Activated naive CD8-positive, alpha-beta T cell treated with anti-CD3 and anti-CD28 coated beads, Interleukin-2, amount 50 U/mL, for 24 hours (primary cell): ENCODE measurements at places on chromosomes 16 and 17.

GRCh38 chr16:30379158-30379783, 3.1 kb downstream of the SEPTIN1 start:
- DNase-seq: no peak

- DNase-seq: peak; percentile 41
These were observed 1.4 kb downstream of the TRAF4 start for GRCh38 chr17:28744972-28745785.

DNA sequence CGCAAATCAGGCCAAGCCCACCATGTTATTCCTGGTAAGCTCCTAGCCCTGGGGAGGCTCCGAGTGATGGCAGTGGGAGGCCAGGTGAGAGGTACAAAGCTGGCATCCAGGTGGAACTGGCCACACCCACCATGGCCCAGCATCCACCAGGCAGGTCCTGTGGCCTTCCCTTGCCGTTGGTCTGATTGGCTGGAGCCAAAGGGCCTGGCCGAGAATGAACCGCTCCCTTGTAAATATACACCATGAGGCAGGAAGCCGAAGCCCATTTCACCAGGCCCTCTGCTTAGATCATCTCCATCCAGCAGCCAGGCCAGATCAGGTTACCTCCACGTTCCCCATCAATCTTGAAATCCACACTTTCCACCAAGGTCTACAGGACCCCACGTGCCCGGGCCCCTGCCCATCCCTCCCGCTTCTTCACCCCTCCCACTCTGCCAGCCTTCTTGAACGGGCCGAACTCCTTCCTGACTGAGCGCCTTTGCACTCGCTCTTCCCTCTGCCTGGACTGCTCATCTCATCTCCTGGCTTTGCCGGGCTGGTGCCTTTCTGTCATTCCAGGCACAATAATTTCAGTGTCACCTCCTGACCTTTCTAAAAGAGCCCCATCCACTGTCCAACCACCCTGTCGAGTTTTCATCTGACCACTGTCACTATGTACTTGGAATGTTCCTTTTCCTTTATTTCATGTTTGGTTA, 5.8 kb downstream of the SOCS1 start:
- no peak for DNase-seq

DNA sequence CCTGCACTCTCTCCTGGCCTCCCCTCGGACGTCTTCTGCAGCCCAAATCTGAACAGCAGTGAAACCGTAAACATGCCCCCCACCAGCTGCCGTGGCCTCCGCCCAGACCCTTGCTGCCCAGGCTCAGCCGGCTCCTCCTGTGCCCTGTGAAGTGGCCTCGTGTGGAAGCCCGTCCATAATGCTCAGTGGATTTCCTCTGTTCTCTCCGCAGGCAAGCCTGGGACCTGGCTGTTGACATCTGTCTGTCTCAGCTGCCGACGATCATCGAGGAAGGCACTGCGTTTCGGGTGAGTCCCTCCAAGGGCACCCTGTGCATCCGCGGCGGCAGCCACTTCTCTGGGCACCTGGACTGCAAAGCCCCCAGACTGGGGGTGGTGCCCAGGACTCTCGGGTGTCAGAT, 153.9 kb upstream of the CHMP6 start:
- DNase-seq: no peak

- no peak for DNase-seq
These were observed 1.4 kb upstream of the CYB561 start for GRCh38 chr17:63447471-63448009.

GRCh38 chr17:13374203-13375143, 227.3 kb downstream of the HS3ST3A1 start:
- no peak for DNase-seq

DNA sequence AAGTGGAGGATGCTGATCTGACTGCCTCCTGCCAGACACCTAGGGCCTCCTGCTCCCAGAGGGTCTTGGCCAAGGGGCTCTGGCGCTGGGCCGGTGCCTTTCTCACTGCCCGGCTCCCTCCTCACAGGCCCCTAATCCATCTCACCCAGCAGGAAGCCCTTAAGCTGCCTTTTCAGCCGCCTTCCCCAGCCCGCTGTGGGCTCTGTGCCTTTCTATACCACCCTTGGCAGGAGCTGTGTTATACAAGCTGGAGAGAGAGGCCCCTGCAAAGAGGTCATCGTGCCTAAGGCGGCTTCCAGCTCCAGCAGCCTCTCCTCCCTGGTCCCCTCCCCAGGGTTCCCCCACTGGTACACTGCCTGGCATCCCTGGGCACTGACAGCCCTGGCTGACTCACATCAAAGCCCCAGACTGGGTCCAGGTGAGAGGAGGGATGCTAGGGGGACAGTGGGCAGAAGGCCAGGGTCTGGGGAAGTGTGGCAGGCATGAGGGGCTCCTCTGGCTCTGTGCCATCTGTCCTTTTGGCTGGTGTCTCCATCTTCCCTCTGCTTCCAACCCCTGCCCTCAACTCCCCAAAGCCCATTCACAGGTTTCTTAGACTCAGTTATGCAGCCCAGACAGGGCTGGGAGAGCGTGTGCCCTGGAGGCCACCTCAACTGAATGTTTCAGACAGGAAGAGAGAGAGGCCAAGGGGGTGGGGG, 15.3 kb upstream of the FZD2 start:
- no peak for DNase-seq

- DNase-seq: no peak
These were observed 26.8 kb downstream of the DCUN1D3 start for GRCh38 chr16:20873331-20873730.

- DNase-seq: no peak
These were observed 21.4 kb downstream of the CD300LG start for GRCh38 chr17:43868226-43868994.

DNA sequence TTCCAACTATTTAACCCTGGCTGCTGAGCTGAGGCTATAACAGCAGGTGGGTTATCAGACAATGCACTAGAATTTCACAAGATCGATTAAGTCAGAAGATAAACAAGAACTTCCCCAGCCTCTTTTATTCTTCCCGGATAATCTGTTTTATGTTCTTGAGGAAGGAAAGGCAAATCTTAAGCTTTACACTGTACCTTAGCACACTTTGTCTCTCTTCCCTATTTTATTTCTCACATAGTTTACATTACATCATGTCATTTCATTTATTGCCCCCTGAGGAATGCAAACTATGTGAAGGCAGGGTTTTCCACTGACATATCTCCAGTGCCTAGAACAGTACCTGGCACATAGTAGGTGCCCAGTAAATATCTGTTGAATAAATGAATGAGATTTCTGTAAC, 139.6 kb downstream of the SKAP1 start:
- DNase-seq: no peak

GRCh38 chr16:89829630-89830437, 1.6 kb downstream of the SPIRE2 start:
- no peak for DNase-seq

DNA sequence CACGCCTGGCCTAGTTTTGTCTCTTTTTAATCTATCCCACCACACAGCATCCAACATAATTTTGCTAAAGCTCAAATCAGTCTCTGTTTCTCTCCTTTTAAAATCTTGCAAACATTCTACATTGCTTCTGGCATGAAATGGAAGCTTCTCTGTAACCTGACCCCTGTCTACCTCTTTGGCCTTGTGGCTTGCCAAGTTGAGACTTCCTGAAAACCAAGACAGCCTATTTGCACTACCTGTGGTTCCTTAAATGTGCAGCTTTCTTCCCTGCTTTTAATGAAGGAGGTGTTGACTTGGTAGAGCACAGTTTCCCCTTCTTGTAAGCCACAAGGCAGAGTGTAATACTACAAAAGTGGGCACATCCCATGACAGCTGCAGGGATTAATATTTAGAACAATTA, 6.0 kb upstream of the CCL3 start:
- DNase-seq: no peak

DNA sequence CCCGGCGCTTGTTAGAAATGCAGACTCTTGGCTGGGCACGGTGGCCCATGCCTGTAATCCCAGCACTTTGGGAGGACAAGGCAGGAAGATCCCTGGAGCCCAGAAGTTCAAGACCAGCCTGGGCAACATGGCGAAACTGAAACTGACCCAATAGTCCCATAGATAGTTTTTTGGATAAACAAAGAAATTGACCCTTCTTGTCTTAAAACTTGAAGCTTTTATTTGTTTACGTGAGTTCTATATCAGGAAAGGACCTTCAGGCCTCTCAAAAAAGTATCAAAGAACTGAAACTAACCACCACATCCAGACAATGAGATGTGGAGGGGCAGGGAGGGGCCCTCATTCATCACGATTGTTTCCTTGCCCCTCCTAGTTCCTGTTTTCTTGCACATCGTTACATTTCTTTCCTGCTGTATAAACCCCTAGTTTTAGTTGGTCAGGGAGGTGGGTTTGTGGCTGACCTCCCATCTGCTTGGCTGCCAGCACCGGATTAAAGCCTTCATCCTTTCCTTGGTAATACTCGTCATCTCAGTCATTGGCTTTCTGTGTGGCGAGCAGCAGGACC, 29.9 kb upstream of the PRM1 start:
- DNase-seq: peak; percentile 26

- no peak for DNase-seq
These were observed 492.2 kb downstream of the CDH11 start for GRCh38 chr16:64629622-64630021.

- DNase-seq: no peak
These were observed 15.2 kb upstream of the BHLHA9 start for GRCh38 chr17:1255041-1255440.

GRCh38 chr17:8362651-8363332, 13.7 kb downstream of the KRABD2 start:
- no peak for DNase-seq

DNA sequence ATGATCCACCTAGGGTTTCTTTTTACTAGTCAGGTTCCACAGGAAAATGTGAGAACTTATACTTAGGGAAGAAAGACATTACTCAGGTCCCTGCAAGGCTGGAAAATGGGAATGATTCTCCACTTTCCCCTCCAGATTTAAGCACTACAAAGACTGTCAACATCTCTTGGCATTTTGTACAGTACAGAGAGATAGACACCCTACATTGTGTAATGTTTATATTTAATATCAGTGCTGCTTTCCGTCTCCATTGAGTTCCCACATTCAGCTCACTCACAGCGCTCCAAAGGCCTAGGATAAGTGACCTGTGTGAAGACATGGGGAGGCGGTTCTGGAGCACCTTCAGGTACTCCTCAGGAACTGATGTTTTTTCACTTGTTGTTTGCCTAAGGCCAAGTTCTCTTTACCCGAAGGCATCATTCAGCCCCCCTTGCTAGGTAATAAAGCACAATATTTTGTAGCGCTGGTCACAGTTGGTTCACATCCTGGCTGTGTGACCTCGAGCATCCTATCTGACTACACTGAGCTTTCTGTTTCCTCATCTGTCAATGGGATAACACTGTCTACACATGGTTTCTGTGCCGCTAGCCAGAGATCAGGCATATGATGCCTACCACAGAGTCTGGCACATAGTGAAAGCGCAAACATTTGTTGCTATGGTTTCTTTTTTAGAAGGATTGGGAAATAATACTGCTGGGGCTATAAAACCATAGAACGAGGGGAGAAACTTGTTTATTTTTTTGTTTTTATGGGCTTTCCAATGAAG, 226.6 kb downstream of the ZFHX3 start:
- no peak for DNase-seq

DNA sequence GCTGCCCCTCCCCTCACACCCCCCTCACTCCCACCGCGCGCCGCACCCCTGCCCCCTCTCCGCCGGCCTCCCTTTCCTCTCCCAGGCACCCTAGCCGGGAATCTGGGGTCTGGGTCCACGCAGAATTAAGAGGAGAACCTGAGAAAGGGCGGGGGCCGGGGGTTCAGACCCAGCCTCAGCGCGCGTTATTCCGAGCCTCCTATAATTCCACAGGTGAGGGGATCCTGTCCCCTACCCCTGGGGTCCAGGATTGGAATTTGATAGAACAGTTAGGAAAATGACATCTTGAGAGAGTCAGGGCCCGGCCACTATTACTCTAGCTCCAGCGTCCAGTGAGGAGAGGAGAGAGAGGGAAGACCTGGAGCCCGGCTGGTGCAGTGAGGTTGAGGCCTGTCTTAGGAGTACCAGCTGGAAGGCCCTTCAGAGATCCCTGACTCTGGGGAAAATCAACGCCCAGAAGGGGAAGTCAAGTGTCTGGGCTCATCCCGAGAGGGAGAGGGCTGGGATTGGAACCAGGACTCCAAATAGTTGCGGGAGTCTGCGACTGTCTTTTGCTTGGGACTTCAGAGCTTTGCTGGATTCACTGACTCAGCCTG, 17.3 kb downstream of the GRB7 start:
- DNase-seq: no peak

- no peak for DNase-seq
These were observed 21.2 kb downstream of the ZPBP2 start for GRCh38 chr17:39889200-39889599.

GRCh38 chr17:66892246-66892645, 57.3 kb downstream of the CACNG5 start:
- DNase-seq: no peak

DNA sequence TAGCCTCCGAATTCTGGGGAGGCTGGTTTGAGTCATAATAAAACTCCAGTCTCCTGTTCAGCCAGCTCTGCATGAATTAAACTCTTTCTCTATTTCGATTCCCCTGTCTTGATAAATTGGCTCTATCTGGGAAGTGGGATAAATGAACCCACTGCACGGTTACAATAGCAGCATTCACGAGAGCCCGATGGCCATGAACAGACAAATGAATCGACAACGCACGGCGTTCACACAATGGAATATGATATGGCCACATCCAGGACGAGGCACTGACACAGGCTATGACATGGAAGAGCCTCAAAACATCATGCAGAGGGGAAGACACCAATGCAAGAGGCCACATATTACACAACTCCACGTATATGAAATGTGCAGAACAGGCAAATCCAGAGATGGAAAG, 5.6 kb upstream of the CARD14 start:
- DNase-seq: no peak

- no peak for DNase-seq
These were observed 60.2 kb downstream of the HAPSTR1 start for GRCh38 chr16:9151597-9151996.

DNA sequence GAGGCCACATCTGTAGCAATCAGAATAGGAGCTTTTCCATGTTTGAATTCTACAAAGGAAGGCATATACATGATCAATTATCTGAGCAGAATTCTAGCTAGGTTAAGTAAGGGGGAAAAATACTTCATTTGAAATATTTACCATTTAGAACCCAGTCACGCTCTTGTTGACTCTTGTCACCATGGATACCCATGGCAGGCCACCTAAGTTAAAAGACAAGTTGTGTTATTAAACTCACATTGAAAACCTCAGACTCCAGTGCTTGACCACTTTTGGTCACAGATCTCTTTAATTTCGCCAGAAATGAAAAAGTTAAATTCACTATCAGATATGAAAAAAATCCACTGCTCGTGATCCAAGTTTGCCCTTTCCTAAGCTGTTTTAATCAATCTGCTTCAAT, 4.1 kb downstream of the DDX5 start:
- DNase-seq: no peak

GRCh38 chr16:23302045-23302956, at the start of gene SCNN1B:
SCNN1B (plus strand) TSS chr16:23302302; CDS start chr16:23348600, 46,298 bp downstream.
- DNase-seq: peak; percentile 5

DNA sequence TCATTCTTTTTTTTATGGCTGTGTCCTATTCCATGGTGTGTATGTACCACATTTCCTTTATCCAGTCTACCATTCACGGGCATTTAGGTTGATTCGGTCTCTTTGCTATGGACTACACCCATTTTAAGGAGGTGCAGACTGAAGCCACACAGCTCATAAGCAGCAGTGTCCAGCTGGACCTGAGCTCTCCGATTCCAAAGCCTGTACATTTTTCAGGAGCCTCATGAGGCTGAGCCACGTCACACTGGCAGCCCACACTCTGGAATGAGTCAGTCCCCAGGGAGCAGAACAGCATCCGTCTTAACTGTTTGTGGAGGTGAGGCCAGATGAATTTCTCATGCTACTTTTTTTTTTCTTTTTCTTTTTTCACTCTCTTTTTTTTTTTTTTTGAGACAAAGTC, 116.1 kb downstream of the C16orf95 start:
- no peak for DNase-seq
